MCF 10A (cell line): ENCODE measurements at places on chromosomes 4 and X. TPM values are rescaled to one million over a fixed set of nuclear protein-coding genes. Genes with fewer than 3 reads are reported as not detected.

DNA sequence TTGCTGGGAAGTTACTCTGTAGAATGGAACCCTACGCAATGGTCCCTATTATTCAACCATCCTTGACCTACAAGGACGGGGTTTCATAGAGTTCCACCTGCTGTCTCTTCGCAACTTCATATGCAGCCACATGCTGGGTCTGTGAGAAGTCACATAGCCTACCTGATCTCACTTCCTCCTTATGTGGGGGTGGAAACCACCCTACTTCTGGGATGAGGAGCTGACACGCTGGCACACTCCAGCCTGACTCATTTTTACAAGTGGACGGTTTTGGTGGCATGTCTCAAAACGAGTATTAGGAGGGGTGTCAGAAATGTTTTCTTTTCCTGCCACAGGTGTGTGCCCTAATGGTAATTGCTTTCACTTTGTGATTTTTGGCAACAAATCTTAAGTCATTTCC, 36.8 kb upstream of the ARSD start:
- no peak for DNase-seq

DNA sequence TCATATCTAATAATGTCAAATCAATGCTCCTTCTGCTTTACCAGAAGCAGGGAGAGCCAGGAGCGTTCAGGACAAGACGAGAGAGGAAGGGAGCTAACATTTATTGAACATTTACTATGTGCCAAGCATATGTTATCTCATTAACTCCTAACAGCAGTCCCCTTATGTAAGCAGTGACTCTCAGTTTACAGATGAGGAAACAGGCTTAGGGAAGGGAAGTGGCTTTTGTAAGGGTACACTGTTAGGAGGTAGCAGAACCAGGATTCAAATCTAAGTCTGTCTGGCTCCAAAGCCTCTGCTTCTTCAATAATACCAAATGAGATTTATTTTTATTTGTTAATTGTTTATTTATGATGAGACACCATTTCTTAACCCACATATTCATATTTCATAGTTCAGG, 2.6 kb upstream of the STARD8 start:
- no peak for DNase-seq

GRCh38 chr4:182556580-182556979, 313.4 kb downstream of the TENM3 start:
- no peak for DNase-seq

- peak; percentile 83 for DNase-seq
Observed at GRCh38 chr4:76087007-76087769, 12.7 kb downstream of the ART3 start.

DNA sequence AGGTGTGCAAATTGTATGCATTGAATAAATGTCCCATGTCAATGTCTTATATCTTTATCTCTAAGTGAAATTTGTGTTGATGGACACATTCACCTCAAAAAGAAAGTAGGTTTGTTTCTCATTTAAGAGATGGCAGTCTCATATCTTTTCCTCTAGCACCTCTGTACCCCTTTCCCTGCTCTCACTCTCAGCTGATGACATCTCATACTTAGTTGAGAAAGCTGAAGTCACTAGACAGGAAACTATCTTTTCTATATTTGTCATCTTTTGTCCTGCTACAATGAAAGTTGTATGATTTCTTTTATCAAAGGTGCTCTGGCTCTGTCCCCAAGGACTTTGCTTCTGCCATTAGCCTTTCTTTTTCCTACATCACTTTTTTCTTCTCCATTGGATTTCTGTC, 84.0 kb upstream of the GRPR start:
- no peak for DNase-seq

GRCh38 chrX:47390780-47391179, 20.4 kb downstream of the ZNF157 start:
- no peak for DNase-seq

The CAMK2D gene
- total RNA-seq, result 32.1 and 55.1 TPM in 2 replicates

GRCh38 chr4:150149381-150149780, 71.1 kb downstream of the DCLK2 start:
- no peak for DNase-seq

DNA sequence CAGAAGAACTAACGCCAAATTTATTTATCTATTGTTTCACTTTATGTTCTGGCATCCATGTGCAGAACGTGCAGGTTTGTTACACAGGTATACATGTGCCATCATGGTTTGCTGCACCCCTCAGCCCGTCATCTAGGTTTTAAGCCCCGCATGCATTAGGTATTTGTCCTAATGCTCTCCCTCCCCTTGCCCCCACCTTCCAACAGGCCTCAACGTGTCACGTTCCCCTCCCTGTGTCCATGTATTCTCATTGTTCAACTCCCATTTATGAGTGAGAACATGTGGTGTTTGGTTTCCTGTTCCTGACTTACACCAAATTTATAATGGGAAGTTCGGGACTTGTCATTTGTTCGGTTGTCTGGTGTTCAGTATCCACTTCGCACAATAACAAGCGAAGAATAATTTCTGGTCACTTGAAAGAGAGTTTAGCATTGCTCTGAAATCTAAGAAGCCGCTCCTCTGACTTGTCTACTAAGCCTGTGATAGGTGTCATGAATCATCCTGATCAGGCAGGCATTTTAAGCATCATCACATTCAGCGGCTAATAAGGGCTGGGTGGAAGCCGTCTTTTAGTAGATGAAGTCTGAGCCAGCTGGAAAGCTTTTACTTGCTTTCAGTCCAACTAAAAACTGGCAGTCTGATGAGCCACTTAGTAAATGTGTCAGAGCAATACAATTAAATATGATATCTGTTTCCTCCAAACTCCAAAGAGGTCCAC, 1065.7 kb upstream of the PABPC4L start:
- DNase-seq, result no peak

GRCh38 chr4:104420766-104421165, 73.9 kb downstream of the CXXC4 start:
- DNase-seq, result no peak

The CSAG2 gene
- total RNA-seq, result not detected in 2 replicates

DNA sequence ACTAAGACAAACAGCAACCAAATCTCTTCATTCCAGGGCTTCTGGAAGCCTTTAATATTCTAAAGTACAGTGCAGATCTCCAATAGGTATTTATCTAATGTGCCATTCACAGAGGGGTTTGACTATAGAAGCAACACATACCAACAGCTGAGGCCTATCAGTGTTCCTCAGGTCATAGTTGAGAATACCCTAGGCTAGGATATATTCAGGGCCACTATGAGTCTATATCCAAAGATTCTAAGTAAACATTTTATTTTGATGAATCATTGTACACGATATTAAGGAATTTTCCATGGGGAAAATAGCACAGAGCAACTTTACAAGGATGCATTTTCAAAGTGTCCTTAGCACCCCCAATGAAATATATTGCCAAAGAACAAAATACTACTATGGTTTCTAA, 9.7 kb downstream of the SMIM10 start:
- DNase-seq, result no peak

The PAGE1 gene
- total RNA-seq, result not detected in 2 replicates

DNA sequence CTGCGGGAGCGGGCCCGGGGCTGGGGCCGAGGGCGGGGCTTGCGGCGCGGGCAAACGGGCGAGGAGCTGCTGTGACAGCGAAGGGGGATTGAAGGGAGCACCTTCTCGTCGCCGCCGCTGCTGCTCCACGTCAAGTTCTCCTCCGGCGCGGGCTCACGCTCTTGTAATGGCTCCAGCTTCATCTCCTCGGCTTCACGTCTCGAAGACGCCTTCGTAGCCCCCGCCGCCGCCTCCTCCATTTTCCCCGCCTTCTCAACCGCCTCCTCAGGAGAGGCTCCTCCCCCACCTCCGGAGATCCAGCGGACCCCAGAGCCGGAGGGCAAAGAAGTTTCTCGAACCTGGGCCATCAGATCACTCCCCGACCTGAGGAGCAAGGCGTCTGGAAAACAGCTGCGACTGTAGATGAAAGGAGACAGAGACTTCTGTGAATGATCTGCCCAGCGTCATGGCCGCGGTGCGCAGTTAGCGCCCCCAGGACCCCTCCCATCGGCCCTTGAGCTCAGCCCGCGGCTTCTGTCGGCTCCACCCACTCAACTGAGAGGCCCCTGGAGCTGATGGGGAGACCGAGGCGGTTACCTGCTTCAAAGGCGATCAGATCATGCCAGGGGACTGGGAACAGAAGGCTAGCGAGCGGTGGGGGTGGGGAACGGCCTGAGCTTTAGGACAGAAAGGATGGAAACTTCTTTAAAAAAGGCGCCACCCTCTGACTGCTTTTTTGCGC, 895 bp downstream of the USP51 start:
- DNase-seq, result no peak

- peak; percentile 3 for DNase-seq
Observed at GRCh38 chrX:828411-828959, 197.9 kb downstream of the SHOX start.
